Activated naive CD8-positive, alpha-beta T cell treated with anti-CD3 and anti-CD28 coated beads, Interleukin-2, amount 10 ng/mL, durations not matched to agents 7 days and 5 days (primary cell): ENCODE measurements at places on chromosomes 16 and 17. TPM values are rescaled to one million over a fixed set of nuclear protein-coding genes. Genes with fewer than 3 reads are reported as not detected.

DNA sequence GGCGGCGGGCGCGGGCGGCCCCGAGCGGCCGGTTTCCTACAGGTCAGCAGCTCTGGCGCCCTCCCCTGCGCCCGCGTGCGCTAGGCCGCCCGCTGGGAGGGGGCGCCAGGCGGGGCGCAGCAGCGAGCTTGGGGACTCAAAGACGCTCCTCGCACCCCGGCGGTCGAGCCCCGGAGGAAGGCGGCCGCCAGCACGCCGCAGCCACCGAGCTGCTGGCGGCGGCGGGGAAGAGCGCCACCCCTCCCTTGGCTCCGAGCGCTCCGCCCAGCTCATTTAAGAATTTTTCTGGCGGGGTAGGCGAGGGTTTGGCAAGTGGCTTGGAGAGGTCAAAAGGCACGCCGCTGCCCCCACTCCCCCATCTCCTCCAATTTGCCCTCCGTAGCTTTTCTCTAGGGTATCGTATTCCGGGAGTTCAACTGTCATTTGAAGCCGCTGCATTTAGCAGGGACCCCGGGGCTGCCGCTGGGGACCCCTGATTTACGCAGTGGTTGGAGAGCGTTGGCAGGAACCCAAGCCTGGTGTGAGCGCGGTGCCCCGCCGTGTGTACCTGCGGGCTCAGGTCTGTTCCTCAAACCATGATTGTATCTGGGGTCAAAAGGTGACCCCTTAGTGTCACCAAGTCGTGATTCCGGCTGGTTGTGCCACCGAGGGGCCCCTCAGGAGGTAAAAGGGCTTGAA is 59.5 kb upstream of the GSE1 start:
- peak overlapping the region; percentile 87 for H3K4me3 ChIP-seq
- no peaks in the 10 kb centered on the region for H3K27me3 ChIP-seq
- DNase-seq, result peak; percentile 78
- H3K27ac ChIP-seq, result peak overlapping the region; percentile 92
- peaks cover 28% of the 10 kb centered on the region for H3K4me1 ChIP-seq
- no peaks in the 10 kb centered on the region for H3K36me3 ChIP-seq

DNA sequence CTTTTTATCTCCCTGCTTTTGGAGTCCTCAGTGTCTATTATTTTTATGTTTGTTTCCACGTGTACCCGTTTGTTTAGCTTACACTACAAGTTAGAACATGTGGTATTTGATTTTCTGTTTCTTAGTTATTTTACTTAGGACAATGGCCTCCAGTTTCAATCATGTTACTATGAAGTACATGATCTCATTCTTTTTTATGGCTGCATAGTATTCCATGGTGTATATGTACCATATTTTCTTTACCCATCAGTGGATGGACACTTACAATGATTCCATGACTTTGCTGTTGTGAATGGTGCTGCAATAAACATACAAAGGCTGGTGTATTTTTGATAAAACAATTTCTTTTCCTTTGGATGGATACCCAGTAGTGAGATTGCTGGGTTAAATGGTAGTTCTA is 269.5 kb downstream of the HS3ST3A1 start:
- no peaks in the 10 kb centered on the region for H3K27me3 ChIP-seq
- H3K4me3 ChIP-seq, result no peak overlapping the region
- no peaks in the 10 kb centered on the region for H3K36me3 ChIP-seq
- no peak overlapping the region for H3K27ac ChIP-seq
- DNase-seq, result no peak

GRCh38 chr17:78113804-78114785 is 14.5 kb downstream of the TMC6 start:
- H3K4me1 ChIP-seq, result peaks cover 28% of the 10 kb centered on the region
- DNase-seq, result no peak
- H3K27me3 ChIP-seq, result no peaks in the 10 kb centered on the region
- H3K36me3 ChIP-seq, result peaks cover 32% of the 10 kb centered on the region

GRCh38 chr16:74275031-74275636 is 21.5 kb upstream of the PSMD7 start:
- H3K4me3 ChIP-seq, result no peak overlapping the region
- no peak for DNase-seq
- no peaks in the 10 kb centered on the region for H3K36me3 ChIP-seq
- H3K4me1 ChIP-seq, result no peaks in the 10 kb centered on the region

Gene SHPK
- 11.8 TPM for total RNA-seq

DNA sequence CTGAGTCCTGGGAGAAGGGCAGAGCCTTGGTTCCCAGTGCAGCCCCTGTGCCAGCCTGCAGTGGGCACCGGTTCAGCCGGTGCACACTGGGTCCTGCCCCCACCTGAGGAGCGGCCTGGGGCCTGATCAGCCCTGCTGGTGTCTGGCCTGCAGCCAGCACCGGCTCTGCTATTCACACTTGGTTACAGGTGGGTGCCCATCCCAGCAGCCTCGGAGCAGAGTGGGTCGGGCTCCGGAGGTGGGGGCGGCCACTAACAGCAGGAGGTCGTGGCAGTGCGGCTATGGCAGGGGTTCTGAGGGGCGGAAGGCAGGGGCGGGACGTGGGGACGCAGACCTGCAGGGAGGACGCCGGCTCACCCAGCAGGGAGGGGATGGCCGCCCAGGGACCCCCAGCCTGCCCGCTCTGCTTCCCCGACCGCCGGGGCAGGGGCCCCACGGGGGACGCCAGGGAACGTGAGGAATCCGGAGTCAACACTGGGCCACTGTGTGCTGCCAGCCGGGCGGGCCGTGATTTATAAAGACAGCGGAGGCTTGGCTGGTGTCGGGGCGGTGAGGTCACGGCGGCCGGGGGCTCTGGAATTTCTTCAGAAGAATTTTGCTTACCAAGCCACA is 20.3 kb downstream of the METRNL start:
- H3K4me1 ChIP-seq, result no peaks in the 10 kb centered on the region
- H3K27me3 ChIP-seq, result peaks cover 13% of the 10 kb centered on the region
- no peak overlapping the region for H3K27ac ChIP-seq
- no peak overlapping the region for H3K4me3 ChIP-seq
- DNase-seq, result no peak

- no peak for DNase-seq
- H3K27ac ChIP-seq, result no peak overlapping the region
- peaks cover 6% of the 10 kb centered on the region for H3K4me1 ChIP-seq
- H3K36me3 ChIP-seq, result no peaks in the 10 kb centered on the region
- H3K27me3 ChIP-seq, result no peaks in the 10 kb centered on the region
Observed at GRCh38 chr16:60107437-60107836, 1373.3 kb upstream of the GOT2 start.

GRCh38 chr16:79628501-79628975 is 28.0 kb upstream of the MAF start:
- no peaks in the 10 kb centered on the region for H3K36me3 ChIP-seq
- no peak for DNase-seq
- peaks cover 10% of the 10 kb centered on the region for H3K4me1 ChIP-seq
- H3K27ac ChIP-seq, result no peak overlapping the region
- peaks cover 11% of the 10 kb centered on the region for H3K27me3 ChIP-seq
- H3K4me3 ChIP-seq, result no peak overlapping the region

- H3K27me3 ChIP-seq, result peaks cover 36% of the 10 kb centered on the region
- no peak overlapping the region for H3K27ac ChIP-seq
- peak overlapping the region; percentile 73 for H3K4me3 ChIP-seq
- peaks cover 6% of the 10 kb centered on the region for H3K36me3 ChIP-seq
Observed at GRCh38 chr16:75580-76501, 2.2 kb upstream of the MPG start.

DNA sequence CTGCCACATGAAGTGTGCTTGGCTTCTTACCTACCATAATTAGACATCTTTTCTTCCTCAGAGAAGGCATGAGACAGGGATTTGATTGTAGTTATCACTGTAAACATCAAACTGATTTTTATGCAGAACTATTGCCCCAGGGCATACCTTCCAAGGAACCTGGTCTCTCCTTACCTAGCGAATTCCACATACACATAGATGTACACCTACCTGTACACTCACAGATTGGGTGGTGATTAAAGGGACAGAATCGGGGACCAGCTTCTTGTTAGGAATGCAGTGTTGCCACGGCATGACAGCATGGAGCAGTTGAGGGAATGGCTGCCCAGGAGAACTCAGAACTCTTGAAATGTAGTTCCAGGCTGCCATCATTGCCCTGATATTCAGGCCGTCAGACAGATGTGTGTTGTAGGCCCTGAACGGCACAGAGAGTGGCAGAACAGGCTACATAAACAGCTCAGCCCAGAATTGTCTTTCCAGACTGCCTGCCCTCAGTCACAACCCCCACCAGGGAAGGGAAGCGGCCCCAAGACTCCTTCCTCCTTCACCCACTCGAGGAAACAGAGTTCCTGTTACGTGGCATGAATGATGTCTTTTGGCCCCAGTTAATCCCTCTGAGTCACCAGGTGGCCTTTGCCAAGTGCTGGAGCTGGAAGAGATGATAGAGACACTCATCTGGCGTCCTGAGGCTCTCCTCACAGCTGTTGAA is 17.8 kb upstream of the NAGLU start:
- no peaks in the 10 kb centered on the region for H3K27me3 ChIP-seq
- peaks cover 5% of the 10 kb centered on the region for H3K4me1 ChIP-seq
- H3K27ac ChIP-seq, result no peak overlapping the region
- no peak for DNase-seq
- H3K36me3 ChIP-seq, result no peaks in the 10 kb centered on the region

- peaks cover 2% of the 10 kb centered on the region for H3K27me3 ChIP-seq
- H3K36me3 ChIP-seq, result no peaks in the 10 kb centered on the region
- peak; percentile 13 for DNase-seq
- H3K4me1 ChIP-seq, result peaks cover 1% of the 10 kb centered on the region
- H3K4me3 ChIP-seq, result no peak overlapping the region
Observed at GRCh38 chr17:79070266-79070880, 4.3 kb upstream of the ENGASE start.

DNA sequence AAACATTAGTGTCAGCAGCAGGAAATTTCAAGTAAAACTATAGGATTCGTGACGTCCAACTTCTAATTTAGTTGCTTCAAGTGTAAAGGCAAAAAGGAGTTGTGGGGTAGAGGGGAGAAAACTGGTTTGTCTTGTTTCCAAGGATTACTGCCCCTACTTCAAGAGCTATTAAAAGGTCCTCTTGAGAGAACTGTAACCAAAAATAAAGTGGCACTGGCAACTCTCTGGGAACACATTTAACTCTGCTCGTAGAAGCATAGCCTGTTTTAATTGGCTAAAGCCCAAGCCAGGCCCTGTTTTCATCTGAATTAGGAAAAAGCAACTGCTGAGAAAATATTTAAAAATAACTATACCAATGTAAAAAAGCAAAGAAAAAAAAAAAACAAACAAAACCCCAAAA is 51.8 kb upstream of the AKAP1 start:
- H3K4me1 ChIP-seq, result no peaks in the 10 kb centered on the region
- H3K27me3 ChIP-seq, result peaks cover 28% of the 10 kb centered on the region
- H3K36me3 ChIP-seq, result no peaks in the 10 kb centered on the region
- no peak overlapping the region for H3K27ac ChIP-seq

DNA sequence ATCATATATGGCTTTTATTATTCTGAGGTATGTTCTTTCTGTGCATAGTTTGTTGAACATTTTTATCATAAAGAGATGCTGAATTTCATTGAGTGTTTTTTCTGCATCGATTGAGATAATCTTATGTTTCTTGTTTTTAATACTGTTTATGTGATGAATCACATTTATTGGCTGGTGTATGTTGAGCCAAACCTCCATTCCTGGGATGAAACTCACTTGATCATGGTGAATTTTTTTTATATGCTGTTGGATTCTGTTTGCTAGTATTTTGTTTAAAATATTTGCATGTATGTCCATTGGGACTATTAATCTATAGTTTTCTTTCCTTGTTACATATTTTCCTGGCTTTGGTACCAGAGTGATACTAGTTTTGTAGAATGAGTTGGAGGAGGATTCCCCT is 500.2 kb downstream of the CDH11 start:
- DNase-seq, result no peak
- no peaks in the 10 kb centered on the region for H3K36me3 ChIP-seq
- no peaks in the 10 kb centered on the region for H3K27me3 ChIP-seq
- no peak overlapping the region for H3K27ac ChIP-seq
- no peak overlapping the region for H3K4me3 ChIP-seq

Gene LPO
- total RNA-seq, result not detected

DNA sequence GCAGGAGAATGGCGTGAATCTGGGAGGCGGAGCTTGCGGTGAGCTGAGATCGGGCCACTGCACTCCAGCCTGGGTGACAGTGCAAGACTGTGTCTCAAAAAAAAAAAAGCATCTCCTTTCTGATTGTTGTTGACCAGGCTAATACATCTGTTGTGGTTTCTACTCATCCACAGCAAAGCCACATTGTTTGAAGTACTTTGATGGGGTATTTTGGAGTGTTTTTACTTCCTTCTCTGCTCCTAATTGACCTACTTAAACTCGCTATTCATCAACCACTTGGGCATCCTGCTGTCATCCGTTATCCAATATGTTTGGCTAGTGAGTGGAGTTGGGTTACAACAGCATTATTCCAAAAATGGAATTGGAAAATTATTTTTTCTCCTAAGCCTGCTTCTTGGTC is 3.5 kb upstream of the CDC27 start:
- peaks cover 31% of the 10 kb centered on the region for H3K4me1 ChIP-seq
- H3K4me3 ChIP-seq, result peak overlapping the region; percentile 44
- no peak for DNase-seq
- peaks cover 4% of the 10 kb centered on the region for H3K27me3 ChIP-seq

Gene CDH1
- total RNA-seq, result 0.58 TPM

DNA sequence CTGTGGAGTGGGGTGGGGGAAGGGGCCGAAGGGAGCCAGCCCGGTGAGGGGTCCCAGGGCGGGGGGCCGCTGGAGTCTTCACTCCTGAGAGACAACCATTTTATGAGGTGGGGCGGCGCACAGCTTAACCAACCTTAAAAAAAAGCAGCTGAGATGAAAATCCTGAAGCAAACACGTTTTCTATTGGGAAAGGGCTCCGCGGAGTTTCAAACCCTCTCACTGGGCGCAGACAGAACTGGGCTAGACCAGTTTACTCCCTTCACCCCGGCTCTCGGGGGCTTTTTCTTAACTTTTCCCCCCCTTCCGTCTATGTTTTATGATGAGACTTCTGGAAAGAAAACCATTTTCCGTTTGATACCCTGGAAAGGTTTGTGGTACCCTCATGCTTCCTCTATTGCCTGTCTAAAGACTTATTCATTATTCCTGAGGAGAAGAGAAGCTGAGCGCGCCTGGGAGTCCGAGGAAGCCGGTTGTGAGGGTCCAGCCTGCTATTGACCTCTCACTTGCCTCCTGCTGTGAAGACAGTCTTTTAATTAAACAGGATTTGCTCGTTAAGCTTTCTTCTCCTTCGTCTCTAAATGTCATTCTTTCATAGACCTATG is 482 bp upstream of the SSH2 start:
- no peak overlapping the region for H3K4me3 ChIP-seq
- H3K27me3 ChIP-seq, result no peaks in the 10 kb centered on the region
- peaks cover 13% of the 10 kb centered on the region for H3K4me1 ChIP-seq
- peaks cover 13% of the 10 kb centered on the region for H3K36me3 ChIP-seq
